ENCODE measurements at places on chromosomes 2 and 18.

- no peak for DNase-seq
Observed at GRCh38 chr2:136539355-136539754, 226.0 kb upstream of the THSD7B start.

DNA sequence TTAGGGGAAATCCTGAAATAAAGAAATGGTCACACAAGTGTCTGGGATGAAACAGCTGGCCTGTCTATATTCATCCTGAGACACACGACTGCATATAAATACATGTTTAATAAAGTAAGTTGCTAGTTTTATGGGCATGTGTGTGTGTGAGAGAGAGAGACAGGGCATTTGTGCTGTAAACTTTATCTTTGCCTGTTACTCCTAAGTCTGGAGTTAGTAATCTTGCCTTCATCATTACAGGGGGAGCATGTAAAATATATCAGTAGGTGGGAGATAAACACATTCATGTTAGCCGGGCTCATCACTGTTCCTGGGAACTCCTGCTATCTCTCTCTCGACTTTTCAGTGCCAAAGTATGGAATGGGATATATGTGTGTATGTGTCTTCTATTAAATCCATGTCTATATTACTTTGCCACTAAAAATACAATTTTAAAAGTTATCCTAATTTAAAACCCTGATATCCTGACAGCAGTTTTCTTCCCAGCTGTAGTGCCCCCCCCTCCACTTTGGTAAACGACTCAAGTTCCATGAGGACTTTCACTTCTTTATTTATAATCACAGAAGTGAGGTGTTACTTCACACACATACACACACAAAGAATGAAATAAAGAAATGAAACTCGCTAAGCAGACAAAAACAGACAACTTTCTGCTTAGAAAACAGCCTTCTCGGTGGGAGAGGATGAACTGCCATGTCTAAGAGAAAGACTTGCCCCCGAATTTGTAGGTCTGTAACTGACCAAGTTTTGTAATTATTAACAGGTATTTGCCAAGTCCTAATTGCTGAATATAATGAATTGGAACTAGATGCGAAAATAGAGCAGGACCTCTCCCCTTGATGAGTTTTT is 947 bp downstream of the ZEB2 start:
- DNase-seq: no peak

DNA sequence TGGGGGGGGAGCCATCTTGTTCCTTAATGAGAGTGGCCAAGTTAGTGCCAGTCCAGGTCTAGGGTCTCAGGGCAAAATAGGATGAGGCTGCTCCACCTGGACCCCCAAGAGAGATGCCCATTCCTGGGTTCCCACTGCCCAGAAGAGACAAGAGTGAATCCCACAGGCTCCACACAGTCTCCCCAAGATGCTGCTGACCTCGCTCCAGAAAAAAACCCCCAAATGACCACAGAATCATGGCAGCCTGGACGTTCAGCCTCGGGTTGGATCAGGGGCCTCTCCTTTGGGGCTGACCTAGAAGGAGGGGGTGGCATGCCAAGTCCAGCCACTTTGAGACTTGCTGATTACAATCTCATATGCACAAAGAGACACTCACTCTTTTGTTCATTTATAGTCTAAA is 25.1 kb downstream of the STAT1 start:
- DNase-seq: no peak

DNA sequence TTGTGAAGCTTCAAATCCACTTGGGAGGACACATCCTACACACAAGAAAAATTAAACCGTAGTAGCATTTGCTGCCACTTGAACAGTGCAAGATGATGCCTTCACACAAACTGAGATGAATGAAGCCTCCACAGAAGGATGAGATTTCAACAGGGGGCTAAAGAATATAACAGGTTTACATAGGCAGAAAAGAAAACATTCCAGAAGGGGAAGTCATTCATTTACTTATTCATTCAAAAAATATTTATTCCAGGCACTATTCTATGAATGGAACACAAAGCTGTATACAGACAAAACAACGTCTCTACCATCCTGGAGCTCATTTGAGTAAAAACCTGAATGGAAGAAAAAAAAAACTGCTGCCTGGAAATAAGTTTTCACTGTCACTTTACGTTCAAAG is 170.5 kb downstream of the CDH20 start:
- no peak for DNase-seq

DNA sequence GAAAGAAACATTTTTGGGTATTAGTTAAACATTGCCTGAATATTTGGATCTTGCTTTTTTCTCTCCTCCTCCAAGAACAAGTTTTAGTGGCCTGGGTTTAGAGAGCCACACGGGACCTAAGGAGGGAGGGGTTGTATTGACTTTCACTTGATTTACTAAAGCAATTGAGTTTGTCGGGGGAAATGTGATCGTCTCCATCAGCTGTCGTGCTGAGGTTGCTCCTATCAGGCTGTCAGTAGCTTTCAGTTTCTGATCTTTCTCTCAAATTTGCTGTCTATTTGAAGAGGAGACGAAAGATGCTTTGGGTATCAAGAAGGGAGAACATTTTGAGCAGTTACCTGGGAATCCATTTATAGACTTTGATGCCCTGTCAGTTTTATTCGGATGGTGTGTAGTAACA is 106.0 kb downstream of the SETBP1 start:
- DNase-seq: no peak

DNA sequence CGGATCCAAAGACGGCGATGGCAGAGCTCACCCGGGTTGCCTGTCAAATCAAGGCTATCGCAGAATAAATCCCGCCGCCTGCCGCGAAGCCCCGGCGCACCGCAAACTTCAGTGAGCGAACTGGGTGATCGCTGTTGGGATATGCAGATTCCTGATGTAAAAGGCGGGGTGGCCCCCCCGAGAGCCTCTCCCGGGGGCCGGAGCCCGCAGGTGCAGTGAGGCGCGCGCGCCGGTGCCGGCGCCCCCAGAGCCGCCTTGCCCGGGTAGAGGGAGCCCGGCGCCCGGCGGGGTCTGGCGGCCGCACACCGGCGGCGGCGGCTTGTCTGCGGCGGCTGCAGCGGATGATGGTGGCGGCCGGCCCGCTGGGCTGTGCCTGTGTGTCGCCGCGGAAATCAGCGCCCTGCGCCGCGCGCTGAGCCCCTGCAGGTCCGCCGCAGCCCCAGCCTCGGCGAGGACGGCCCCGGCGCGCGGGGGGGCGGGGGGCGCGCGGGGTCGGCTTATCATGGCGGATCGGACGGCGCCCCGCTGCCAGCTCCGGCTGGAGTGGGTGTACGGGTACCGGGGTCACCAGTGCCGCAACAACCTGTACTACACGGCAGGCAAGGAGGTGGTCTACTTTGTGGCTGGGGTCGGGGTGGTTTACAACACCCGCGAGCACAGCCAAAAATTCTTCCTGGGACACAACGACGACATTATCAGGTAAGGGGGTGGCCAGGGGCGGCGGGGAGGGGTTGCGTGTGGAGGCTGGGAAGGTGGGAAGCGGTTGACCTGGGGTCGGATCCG is 1.3 kb downstream of the EML6 start:
- DNase-seq: no peak

- no peak for DNase-seq
Observed at GRCh38 chr2:238859636-238860347, 11.9 kb downstream of the TWIST2 start.

DNA sequence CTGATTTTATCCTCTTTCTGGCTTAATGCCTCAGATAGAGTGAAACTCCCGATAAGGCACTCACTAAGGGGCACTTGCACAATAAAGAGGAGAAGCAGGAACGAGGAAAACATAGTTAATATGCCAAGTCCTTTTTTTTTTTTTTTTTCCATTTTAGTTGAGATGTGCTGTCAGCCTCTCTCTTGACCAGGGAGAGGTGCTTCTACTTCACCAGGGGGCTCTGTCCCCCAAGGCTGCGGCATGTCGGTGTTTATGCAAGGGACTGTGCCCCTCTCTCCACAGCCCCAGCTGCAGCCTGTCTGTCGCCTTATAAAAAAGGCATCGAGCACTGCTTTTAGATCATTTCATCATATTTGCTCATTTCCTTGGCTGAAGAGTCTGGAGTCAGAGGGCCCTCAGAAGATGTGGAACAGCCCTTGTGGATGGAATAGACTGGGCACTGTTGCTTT is 178.1 kb downstream of the SLC8A1 start:
- DNase-seq: no peak

DNA sequence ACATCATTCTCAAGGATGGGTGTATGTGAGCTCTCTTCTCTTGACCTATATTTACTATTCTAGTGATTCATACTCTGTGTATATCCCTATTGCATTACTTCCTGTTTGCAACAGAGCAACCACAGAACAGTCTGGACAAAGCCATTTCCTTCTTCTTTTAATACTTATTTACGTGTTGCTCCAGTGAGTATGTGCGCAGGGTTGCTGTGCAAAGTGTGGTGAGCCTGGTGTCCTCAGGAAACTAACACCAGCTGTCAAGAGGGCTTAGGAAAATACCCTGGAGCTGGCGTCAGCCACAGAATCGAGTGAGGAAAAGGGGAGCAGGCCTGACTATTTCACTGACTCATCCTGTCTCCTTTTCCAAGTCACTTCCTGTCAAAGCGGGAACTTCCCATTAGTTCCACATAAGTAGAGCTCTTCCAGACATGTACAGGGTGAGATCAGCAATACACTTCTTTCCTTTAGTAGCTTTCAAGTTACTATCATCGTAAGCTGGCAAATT is 214.1 kb upstream of the COPS8 start:
- no peak for DNase-seq

DNA sequence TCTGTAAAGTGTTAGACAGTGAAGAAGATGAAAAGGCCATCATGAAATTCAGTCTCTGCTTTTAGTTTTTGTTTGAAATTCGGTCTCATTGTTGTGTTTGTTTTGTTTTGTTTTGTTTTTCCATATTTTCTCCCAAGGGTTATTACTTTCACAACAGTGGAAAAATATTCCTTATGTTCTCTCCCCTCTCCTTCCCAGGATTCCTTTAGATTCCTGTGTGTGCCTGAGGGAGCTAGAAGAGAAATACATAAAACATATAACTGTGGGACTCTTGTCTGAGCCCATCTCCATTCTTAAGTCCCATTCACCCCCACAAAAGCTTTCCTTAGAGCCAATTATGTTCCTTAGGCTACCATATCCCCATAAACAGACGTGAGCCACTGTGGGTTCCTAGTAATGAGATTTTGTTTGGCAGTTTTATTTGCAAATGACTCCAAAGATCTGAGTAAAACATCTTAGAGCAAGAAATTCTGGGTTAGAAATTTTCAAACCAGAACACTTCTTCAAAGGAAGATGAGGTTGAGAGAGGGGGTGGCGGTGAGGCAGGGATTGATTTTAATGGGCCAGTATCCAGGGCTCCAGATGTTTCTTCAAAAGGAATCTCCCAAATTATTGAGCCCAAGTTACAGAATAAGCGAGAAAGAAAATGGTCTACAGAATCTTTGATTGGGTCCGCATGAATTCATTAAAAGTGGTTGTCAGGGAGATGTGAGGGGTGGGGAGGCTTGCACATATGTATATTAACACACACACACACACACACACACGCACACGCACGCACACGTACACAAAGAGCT is 157.8 kb upstream of the TNP1 start:
- DNase-seq: no peak

Measured in stimulated activated CD8-positive, alpha-beta memory T cell treated with anti-CD3 and anti-CD28 coated beads, Interleukin-7, amount 100 ng/mL, for 48 hours (primary cell).